ENCODE measurements at places on chromosomes 6 and 20.

- DNase-seq = no peak
These were observed 66.1 kb downstream of the CD24 start for GRCh38 chr6:106908386-106908840.

GRCh38 chr6:37232430-37233017 lies 25.0 kb upstream of the TBC1D22B start:
- DNase-seq = no peak

- DNase-seq = no peak
These were observed 120.4 kb upstream of the RIPOR2 start for GRCh38 chr6:25056130-25056529.

DNA sequence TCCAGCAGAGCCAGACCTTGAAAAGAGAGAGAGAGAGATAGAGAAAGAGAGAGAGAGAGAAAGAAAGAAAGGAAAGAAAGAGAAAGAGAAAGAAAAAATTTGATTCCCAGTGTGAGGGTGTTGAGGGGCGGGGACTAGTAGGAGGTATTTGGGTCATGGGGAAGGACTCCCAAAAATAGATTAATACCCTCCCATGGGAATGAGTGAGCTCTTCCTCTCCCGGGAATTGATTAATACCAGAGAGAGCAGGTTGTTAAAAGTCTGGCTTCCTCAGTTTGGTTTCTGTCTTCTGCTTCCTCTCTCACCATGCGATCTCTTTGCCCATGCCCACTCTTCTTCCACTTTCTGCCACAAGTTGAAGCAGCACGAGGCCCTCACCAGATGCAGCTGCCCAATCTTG lies 28.8 kb upstream of the CFAP206 start:
- no peak for DNase-seq

All from iris pigment epithelial cell (primary cell).